AG09309 (cell line): ENCODE measurements at places on chromosomes 7 and 10.

GRCh38 chr10:75013522-75013921 is 97.9 kb upstream of the SAMD8 start:
- no peak for DNase-seq

GRCh38 chr7:1201916-1202315 is 30.8 kb upstream of the UNCX start:
- no peak for DNase-seq

DNA sequence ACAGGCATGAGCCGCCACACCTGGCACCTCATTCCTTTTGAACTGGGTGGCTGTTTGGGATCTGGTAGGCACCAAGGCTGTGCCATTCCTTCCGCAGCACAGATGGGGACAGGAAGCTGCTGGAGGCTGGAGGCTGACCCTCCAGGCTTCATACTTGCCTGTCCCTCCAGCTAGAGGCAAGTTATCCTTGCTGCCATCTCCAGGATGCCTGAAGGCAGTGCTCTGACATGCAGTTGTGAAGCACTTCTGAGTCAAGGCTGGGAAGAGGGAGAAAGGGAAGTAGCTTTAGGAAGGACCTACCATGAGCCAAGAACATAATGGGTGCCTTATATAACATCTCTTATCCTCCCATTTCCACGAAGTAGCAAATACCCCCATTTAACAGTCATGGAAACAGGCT is 9.5 kb downstream of the MARVELD1 start:
- no peak for DNase-seq

DNA sequence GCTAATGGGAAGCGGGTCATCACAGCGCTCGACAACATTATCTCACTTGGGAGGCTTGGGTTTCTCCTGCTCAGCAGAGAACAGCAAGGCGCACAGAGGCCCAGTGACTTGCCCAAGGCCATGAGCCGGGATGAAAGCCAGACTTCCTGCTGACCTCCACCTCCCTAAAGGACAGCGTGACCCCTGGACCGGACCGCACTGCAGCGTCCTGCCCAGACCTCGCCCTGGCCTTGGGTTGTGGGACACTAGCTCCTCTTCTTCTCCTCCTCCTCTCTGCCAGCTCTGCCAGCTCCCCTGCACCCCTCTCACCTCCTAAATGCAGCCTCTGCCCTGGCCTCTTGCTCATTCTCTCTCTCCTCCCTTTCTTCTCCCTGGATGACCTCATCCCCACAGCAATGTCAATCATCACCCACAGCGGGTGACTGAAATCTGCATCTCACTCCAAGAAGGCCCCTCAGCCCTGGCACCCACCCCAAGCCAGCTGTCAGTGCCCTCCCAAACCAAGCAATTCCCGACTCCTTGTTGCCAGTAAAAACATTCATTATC is 19.4 kb downstream of the SPOCK2 start:
- no peak for DNase-seq

GRCh38 chr10:69359148-69359547 is 57.6 kb downstream of the TACR2 start:
- no peak for DNase-seq

- no peak for DNase-seq
Measured at GRCh38 chr10:33889371-33889770, 554.9 kb upstream of the NRP1 start.

GRCh38 chr7:46651070-46651469 is 730.0 kb upstream of the IGFBP3 start:
- no peak for DNase-seq

- DNase-seq: no peak
Measured at GRCh38 chr10:86362586-86363183, 3.9 kb downstream of the GRID1 start.

DNA sequence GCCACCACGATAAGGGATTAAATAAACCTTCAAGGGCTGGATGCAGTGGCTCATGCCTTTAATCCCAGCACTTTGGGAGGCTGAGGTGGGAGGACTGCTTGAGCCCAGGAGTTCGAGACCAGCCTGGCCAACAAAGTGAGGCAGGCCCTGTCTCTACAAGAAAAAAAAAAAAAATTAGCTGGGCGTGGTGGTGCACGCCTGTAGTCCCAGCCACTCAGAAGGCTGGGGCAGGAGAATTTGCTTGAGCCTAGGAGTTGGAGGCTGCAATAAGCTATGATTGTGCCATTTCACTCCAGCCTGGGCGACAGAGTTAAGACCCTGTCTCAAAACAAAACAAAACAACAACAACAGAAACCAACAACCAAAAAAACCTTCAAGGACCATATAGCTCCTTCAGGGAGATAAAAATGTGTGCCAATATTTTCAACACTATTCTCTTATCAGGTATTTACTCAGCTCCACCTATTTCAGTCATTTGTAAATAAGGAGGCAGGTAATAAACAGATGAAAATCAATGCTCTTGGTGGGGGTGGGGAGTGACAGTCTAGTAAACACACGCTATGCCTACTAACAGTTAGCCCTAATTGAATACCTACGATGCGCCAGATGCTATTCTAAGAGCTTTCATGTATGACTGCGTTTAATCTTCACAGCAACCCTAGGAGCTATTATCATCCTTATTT is 13.2 kb downstream of the BAIAP2L1 start:
- no peak for DNase-seq

GRCh38 chr7:68604541-68604940 is 993.7 kb upstream of the AUTS2 start:
- no peak for DNase-seq

GRCh38 chr10:95327367-95327766 is 36.6 kb upstream of the PDLIM1 start:
- no peak for DNase-seq

GRCh38 chr10:89644691-89644966 is 413 bp downstream of the PANK1 start:
- DNase-seq: no peak

GRCh38 chr7:81339946-81340345 is 421.1 kb upstream of the SEMA3C start:
- DNase-seq: peak; percentile 23

- no peak for DNase-seq
Measured at GRCh38 chr10:93267521-93267920, 193.8 kb downstream of the CYP26A1 start.

GRCh38 chr10:62424026-62424425 is 49.9 kb downstream of the ZNF365 start:
- no peak for DNase-seq

GRCh38 chr7:116239434-116239833 is 29.1 kb downstream of the TES start:
- no peak for DNase-seq

DNA sequence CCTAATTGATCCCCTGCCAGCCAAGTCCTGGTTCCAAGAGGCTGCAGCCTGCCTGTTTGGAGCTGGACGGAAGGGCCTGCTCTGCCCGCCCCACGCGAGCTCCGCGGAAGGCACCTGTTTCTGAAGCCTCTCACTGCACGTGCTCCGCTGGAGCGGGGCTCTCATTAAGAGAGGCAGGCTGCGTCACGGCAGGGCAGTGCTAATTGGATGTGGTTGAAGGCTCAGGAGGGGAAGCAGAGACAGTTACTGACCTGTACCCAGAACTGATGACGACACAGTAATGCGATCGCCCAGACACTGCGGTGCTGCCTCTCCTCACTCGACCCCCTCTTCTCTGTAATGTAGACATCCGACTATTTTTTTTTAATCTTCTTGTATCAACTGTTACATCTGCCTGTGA is 411.1 kb upstream of the MGMT start:
- no peak for DNase-seq

- no peak for DNase-seq
Measured at GRCh38 chr7:30842542-30843451, 68.9 kb upstream of the AQP1 start.

DNA sequence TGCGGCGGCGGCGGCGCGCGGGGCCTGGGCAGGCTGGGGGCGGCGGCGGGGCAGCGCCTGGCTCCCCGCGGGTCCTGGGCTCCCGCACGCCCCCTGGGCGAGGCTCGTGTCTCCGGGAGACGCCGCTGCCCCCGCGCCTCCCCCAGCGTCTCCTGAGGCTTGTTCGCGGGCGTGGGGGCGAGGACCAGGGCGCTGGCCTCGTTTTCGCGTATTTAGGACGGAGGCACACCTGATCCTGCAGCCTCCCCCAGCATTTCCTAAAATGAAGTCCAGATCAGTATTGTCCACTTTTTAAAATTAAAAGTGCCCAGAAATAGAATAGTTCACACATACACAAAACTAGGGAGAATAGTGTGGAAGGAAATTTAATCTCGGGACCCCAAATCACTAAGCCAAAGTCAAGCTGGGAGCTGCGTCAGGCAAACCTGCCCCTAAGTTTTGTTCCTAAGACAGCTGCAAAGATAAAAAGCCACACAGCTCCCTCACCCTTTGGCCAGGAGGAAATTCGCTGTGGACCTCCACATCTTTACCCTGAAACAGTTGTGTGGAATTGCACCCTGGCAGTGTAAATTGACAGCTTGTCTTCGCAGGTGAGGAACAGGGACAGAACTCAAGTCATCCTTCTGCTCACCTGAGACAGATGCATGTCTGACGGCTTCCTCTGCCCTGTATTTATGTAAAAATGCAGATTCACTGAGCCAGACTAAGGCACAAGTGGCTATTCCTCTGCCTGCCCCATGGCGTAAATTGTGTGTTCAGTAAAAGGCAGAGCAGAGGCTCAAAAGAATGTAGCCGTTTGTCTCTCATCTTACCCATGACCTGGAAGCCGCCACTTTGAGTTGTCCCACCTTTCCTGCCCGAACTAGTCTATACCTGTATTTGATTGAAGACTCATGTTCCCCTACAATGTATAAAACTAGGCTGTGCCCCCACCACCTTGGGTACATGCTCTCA is 740 bp downstream of the GALNT11 start:
- DNase-seq: no peak

DNA sequence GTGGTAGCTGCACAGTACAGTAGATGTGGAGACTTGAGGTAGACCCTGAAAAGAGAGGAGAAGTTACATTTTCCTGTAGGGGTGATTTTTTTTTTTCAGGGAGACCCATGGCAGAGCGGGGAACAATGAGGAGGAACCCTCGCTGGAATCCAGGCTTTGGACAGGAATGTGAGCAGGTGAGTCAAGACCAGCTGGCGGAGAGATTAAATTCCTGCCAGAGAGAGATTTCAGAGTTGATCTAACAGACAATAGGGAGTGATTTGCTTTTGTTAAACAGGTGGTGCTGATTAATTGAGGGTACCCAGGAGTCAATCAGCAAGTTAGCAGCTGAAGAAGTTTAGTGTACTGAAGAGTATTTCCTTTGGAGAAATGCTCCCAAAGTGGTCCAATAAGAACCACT is 41.6 kb upstream of the MINDY3 start:
- no peak for DNase-seq

DNA sequence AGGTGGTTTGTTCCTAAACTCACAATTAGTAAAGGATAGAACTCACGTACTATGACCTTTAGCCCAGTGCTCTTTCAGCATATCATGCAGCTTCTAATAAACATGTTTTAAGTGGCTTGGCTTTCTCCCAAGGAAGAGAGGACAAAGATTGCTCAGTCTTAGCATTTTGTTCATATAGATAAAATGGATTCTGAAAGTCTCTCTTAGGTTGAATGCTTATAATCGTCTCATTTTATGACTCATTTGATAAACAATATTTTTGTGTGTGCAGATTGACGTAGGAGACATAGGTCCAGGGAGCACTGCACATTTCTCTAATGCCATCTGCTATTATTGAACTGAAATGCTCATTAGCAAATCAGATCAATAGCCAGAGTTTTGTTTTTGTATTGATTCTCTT is 44.8 kb downstream of the GNAT3 start:
- DNase-seq: no peak

GRCh38 chr7:16428672-16429071 is 7.3 kb upstream of the CRPPA start:
- DNase-seq: peak; percentile 38

GRCh38 chr10:21650353-21650752 is 116.3 kb downstream of the MLLT10 start:
- no peak for DNase-seq

DNA sequence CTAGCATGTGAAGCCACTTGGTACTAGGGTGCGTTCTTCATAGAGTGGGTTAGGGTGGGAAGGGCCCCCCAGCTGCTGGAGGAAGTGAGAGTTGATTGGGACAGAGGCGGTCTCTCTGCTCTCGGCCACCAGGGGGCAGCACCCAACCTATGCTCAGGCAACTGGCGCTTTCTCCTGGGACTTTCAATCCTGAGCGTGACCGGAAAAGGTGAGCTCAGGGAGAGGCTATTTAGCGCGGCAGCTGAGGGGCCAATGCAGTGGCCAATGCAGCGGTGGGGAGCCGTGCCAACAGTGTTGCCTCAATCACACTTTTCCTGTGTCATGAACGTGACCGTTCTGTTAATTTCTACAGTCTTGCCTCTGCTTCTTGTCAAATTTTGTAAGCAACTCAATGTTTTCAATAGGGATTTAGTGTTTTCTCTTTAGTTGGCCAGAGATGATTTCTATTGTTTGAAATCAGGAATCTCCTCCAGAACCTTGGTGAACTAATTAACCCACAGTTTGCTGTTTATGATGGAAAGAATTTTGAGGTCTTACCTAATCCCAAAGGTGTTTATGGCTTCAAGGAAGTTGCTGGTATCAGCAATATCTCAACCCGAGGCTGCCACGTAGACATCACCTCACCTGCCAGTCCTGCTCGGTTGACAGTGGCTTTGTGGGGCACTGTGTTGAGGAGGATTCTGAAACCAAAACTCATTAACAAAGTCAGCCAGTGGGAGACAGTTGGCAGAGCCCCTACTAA is 67.9 kb upstream of the PDZD8 start:
- DNase-seq: peak; percentile 55

DNA sequence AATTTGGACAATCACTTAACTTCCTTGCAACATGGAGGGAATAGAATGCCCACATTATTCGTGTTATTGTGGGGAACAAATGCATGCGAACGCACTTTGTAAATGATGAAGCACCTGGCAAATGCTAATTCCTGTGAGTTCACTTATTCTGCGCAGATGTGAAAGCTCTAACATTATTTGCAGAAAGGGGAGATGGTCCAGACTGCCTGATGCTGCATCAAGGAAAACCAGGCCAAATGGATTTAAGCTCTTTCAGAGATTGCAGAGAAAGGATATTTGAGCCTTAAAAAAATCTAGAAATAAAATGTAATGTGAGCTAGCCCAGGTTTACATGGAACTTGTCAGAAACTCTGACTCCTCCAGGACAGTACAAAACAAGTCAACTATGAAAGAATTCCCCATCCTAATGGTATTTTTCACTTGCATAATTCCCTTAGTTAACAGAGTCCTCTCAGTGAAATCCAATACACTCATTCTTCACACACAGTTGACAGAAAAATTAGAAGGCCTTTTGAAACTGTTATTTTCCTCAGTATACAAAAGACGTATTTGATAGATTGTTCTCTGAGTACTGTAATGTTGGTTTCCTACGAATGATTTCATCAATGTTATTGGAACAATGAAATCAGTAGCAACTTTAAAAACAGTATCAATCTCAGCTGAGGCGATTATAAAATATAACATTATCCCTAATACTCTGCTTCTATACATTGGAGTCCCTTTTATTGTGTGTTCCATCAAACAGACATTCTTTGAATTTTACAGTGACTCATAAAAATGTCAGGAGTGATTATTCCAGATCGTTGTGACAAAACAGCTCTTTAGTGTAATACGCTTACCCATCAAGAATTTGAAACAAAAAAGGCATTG is 136.3 kb upstream of the ANK3 start:
- no peak for DNase-seq

GRCh38 chr10:98235846-98236245 is 32.1 kb downstream of the LOXL4 start:
- DNase-seq: no peak
